Large intestine (tissue), 12 donors: ENCODE measurements at places on chromosomes 1 and 21. TPM values are rescaled to one million over a fixed set of nuclear protein-coding genes. Genes with fewer than 3 reads are reported as not detected.

Gene RGS18
- polyA plus RNA-seq: 4.1 TPM

Gene EVA1B
- 33.0 TPM for polyA plus RNA-seq

DNA sequence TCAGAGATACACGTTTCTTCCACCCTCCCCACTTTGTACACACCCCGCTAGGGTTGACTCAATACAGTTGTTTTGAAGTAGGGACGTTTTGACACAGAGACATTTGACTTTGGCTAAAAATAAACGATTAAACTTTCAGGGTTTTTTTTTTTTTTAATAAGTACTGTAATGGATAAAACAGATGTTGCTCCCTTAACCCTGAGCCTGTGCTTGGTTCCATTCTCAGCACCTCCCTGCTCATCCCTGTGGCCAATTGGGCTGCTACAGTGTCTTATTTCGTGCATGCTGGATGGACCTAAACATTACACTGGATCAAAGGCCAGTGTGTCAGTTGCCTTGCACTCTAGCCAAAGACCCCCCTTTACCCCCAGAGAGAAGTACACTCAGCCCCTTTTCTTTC lies 16.9 kb downstream of the GRHL3 start:
- H3K27me3 ChIP-seq: no peaks in the 10 kb centered on the region
- no peaks in the 10 kb centered on the region for H3K4me1 ChIP-seq
- no peak for DNase-seq
- no peaks in the 10 kb centered on the region for H3K36me3 ChIP-seq
- no peak overlapping the region for H3K4me3 ChIP-seq

DNA sequence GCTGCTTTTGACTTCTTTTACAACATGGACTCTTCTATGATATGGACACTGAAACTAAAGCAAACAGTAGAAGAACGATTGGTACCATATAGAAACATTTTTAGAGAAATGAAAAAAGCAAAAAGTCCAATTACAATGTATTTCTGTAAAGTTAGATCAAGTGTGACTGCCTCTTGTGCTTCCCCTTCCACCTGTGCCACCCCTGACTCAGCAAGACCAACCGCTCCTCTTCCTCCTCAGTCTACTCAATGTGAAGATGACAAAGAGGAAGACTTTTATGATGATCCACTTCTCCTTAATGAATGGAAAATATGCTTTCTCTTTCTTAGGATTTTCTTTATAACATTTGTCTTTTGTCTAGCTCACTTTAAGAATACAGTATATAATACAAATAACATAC lies 66.9 kb downstream of the PHTF1 start:
- DNase-seq: no peak
- no peak overlapping the region for H3K4me3 ChIP-seq

Gene RGS13
- polyA plus RNA-seq: 2.3 TPM

Gene PBX1
- polyA plus RNA-seq: 60.8 TPM

- no peaks in the 10 kb centered on the region for H3K4me1 ChIP-seq
- no peaks in the 10 kb centered on the region for H3K27me3 ChIP-seq
- no peaks in the 10 kb centered on the region for H3K36me3 ChIP-seq
- H3K27ac ChIP-seq: no peak overlapping the region
- no peak for DNase-seq
Observed at GRCh38 chr1:198986442-198986841, 347.6 kb downstream of the PTPRC start.

Gene CD1C
- 0.63 TPM for polyA plus RNA-seq

DNA sequence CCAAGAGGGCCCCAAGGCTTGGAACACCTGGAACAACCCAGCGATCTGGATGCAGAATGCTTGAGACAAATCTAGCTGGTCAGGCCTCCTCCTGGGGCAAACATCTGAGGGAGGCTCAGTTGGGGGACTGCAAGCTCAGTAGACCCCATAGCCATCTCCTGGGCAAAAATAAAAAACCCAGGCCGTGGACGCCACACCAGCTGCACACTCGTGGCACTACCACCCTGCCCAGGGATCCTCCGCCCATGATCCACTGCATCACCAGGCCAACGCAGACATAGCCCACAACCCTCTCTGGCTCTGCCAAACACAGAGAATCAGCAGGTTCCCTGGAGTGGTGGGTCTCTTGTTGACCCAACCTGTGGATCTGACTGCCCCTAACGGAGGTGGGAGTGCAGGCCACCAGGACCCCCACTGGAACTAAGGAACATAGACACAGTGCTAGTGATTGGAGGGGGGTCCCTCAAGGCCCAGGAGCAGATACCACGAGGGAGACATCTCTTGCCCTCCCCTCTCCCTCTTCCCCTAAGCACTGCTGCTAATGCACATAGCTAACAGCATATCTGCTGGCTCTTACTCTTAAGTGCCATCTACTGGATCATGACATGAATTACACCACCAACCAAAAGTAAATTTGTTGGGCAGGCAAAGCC lies 147.2 kb downstream of the CHD1L start:
- H3K27me3 ChIP-seq: peaks cover 3% of the 10 kb centered on the region
- H3K4me3 ChIP-seq: no peak overlapping the region
- H3K36me3 ChIP-seq: no peaks in the 10 kb centered on the region
- peak; percentile 23 for DNase-seq
- H3K4me1 ChIP-seq: no peaks in the 10 kb centered on the region
- H3K27ac ChIP-seq: no peak overlapping the region

GRCh38 chr1:204361341-204361771 lies 1.6 kb upstream of the PLEKHA6 start:
- peaks cover 47% of the 10 kb centered on the region for H3K4me1 ChIP-seq
- H3K36me3 ChIP-seq: peaks cover 6% of the 10 kb centered on the region
- peak overlapping the region; percentile 10 for H3K27ac ChIP-seq
- H3K4me3 ChIP-seq: no peak overlapping the region

GRCh38 chr1:43435146-43436145 lies 18.3 kb downstream of the HYI start:
- no peak for DNase-seq
- peaks cover 90% of the 10 kb centered on the region for H3K36me3 ChIP-seq
- no peak overlapping the region for H3K27ac ChIP-seq
- H3K27me3 ChIP-seq: no peaks in the 10 kb centered on the region
- H3K4me1 ChIP-seq: no peaks in the 10 kb centered on the region
- no peak overlapping the region for H3K4me3 ChIP-seq

Gene SYT11
- 19.0 TPM for polyA plus RNA-seq

DNA sequence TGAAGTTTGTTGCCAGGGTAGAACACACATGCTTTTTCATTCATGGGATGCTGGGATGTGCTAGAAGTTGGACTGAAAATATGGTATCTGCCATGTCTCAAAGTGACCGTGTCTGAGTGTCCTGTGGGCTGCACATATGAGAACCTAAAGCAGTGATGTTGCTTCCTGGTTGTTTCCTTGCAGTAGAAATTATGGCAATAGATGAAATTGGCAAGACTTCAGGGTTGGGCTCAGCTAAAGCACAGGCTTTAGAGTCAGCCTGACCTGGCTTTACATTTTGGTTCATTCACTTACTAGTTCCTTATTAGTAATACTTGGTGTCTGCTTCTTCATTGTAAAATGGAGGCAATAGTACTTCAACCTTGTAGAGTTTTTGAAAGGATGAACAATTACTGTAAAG lies 2.2 kb downstream of the LAMC2 start:
- no peak overlapping the region for H3K4me3 ChIP-seq
- DNase-seq: no peak
- H3K27ac ChIP-seq: peak overlapping the region; percentile 26
- H3K36me3 ChIP-seq: no peaks in the 10 kb centered on the region
- no peaks in the 10 kb centered on the region for H3K27me3 ChIP-seq

GRCh38 chr1:239151937-239152336 lies 234.4 kb upstream of the CHRM3 start:
- DNase-seq: no peak
- no peaks in the 10 kb centered on the region for H3K36me3 ChIP-seq
- no peak overlapping the region for H3K4me3 ChIP-seq
- peaks cover 3% of the 10 kb centered on the region for H3K4me1 ChIP-seq
- H3K27me3 ChIP-seq: no peaks in the 10 kb centered on the region

GRCh38 chr21:15759469-15759868 lies 29.7 kb downstream of the USP25 start:
- no peak overlapping the region for H3K4me3 ChIP-seq
- DNase-seq: no peak
- H3K36me3 ChIP-seq: no peaks in the 10 kb centered on the region
- H3K27ac ChIP-seq: no peak overlapping the region
- H3K27me3 ChIP-seq: no peaks in the 10 kb centered on the region
- H3K4me1 ChIP-seq: peaks cover under 1% of the 10 kb centered on the region

GRCh38 chr1:88217386-88217785 lies 466.7 kb upstream of the PKN2 start:
- H3K4me1 ChIP-seq: peaks cover 22% of the 10 kb centered on the region
- no peak overlapping the region for H3K4me3 ChIP-seq
- H3K27ac ChIP-seq: peak overlapping the region; percentile 38
- DNase-seq: peak; percentile 87

Gene SH2D1B
- polyA plus RNA-seq: 2.1 TPM

Gene PROX1
- 7.8 TPM for polyA plus RNA-seq

DNA sequence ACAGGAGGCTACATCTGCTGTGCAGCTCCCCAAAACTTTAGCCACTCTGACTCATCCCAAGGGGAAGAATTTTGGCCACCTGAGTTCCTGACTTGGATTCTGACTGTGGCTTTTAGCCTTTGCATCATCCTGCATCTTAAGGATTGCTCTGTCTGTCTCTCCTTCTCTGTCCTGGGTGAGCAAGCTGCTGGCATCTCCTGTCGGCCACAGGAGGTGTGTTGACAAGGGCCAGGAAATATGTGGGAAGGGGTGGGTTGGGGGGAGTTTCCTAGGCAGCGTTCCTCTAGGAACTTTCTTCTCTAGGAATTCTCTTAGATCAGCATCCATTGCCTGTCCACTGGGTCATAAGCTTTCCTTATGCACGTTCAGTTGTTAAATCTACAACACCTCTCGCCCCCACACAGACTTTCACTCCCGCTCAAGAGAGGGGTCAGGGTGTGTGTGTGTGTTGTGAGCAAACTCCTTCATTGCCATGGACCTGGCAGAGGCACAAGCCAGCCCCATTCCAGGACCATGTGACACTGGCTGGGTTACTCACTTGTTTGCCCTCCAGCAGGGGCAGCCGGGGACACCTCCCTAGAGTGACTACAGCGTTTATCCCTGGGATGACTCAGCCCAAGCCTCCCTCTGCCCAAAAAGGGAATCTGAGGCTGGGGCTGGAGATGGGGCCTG lies 145.0 kb upstream of the DUSP10 start:
- no peak for DNase-seq
- no peaks in the 10 kb centered on the region for H3K27me3 ChIP-seq
- no peak overlapping the region for H3K4me3 ChIP-seq
- no peaks in the 10 kb centered on the region for H3K36me3 ChIP-seq
- H3K4me1 ChIP-seq: no peaks in the 10 kb centered on the region
- H3K27ac ChIP-seq: no peak overlapping the region

DNA sequence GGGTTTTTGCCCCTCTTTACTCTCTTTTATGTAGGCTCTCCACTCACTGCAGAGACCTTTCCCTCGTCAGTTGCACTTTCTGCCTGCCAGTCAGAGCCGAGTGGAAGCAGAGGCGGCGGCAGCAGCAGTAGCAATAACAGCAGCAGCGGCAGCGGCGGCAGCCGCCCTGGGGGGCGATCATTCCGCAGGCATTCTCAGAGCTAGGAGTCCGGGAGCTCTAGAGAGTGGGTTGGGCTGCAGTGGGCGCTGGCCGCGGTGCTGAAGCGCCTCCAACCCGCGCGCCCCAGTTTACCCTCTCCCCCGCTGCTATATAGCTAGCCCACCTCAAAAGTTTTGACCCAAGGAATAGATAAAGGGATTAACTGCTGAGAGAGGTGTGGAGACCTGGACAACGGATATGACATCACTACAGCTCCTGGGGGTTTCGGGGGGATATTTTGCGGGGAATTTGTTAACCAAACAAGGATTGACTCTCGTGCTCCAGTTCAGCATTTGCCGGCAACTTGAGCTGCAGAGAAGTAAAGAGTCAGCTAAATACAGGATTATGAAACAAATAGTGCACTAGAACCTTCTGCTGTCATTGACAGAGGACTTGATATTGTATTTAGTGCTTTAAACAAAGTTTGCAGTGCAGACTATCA lies at the start of gene OLFM3:
Gene OLFM3, minus strand, starts transcription at position 102 of the 641 bp plus-strand sequence.
- peaks cover 12% of the 10 kb centered on the region for H3K27me3 ChIP-seq
- H3K36me3 ChIP-seq: no peaks in the 10 kb centered on the region
- H3K4me1 ChIP-seq: peaks cover 4% of the 10 kb centered on the region
- peak within 1 kb of the TSS; percentile 10 for H3K4me3 ChIP-seq
- DNase-seq: peak; percentile 38

DNA sequence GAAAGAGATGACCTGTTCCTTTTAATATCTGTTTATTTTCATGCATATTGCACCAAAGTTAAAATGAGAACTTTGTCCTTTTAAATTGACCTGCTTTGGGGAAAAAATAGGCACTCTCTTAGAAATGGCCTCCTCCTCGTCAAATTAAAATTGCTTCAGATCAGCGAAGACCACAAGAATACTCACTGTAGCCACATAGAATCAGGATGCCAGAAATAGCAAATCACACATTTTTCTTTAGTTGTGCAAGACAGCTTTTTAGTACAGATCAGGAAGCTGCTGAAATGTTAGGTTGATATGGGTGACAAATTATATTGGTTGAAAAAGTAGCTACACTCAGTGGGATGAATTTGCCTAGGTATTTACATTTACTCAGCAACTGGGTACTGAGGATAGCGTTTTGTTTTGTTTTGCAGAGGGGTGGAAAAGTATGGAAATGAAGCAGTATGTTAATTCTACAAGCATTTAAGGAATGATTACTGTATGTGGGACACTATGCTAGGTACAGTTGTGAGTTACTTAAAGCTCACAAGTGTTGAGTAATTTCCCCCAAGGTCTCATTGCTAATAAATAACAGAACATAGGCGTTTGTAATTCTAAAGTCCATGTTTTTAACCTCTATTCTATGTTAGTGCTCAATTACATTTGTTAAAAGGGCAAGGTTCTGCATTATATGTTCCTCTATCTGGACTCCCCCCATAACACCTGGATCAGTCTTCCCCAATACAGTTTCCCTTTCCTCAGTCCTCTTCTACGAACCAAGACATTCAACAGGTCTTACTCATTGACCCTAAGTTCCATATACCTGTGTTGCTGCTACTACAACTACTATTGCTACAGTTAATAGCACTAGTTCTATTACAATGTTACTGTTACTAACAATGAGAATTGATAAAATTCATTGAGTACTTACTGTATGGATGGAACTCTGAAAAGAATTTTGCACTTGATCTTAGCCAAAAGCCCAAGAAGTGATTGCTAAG lies 99.4 kb upstream of the S1PR1 start:
- DNase-seq: peak; percentile 45
- no peak overlapping the region for H3K4me3 ChIP-seq
- H3K4me1 ChIP-seq: peaks cover 26% of the 10 kb centered on the region
- H3K27me3 ChIP-seq: no peaks in the 10 kb centered on the region
- peak overlapping the region; percentile 46 for H3K27ac ChIP-seq

DNA sequence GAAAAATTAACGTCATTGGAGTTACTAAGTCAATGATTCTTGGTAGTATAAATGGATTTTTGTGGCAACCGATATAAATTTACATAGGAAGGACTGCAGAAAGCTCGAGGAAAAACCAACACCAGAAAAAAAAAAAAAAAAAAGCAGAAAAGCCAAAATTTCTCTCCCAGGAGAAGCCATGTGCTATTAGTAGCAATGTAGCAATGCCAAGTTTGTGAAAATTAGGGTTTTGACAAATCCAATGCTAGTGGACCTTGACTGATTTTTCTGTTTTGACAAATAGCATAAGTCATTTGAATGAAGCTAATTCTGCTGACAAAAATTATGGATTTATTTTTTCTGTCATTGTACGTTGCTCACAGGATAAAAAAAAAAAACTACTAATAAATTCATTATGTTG lies 1561.9 kb downstream of the MRPL39 start:
- no peaks in the 10 kb centered on the region for H3K36me3 ChIP-seq
- no peak overlapping the region for H3K4me3 ChIP-seq
- no peaks in the 10 kb centered on the region for H3K27me3 ChIP-seq
- no peak for DNase-seq
- H3K4me1 ChIP-seq: no peaks in the 10 kb centered on the region
- no peak overlapping the region for H3K27ac ChIP-seq
